ENCODE measurements at places on chromosomes 1 and 21.

DNA sequence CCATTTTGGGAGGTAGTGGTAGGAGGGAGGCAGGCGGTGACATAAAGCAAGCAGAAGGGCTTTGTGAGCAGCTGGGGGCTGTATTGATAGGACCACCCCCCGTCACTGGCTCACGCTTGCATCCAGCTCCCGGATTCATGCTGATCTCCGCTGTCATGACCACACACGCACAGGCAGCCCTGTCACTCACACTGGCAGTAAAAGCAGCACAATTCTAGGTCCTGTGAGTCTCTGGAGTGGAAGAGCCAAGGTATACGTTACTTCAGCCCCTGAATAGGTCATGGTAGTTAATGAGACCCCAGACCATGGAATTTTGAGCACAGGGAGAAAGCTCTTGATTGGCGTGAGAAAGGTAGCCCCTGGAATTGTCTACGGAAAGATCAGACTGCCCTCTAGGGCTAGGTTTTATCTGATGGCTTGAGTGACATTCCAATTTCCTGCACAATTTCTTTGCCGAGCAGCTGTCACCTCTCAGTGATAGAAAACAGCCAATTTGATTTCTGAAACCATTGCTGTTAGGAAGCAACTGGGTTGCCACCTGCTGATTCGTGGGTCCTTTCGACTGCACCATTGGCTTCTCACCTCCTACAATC lies 5.4 kb downstream of the OR2B11 start:
- no peaks in the 10 kb centered on the region for H3K36me3 ChIP-seq
- no peak for DNase-seq

- H3K4me3 ChIP-seq, result no peak overlapping the region
- no peak for DNase-seq
- H3K27ac ChIP-seq, result no peak overlapping the region
- no peaks in the 10 kb centered on the region for H3K27me3 ChIP-seq
These were observed 16.8 kb upstream of the SH3GLB1 start for GRCh38 chr1:86687595-86687994.

GRCh38 chr1:244254467-244254866 lies 197.2 kb downstream of the ADSS2 start:
- H3K27me3 ChIP-seq, result no peaks in the 10 kb centered on the region
- DNase-seq, result no peak
- H3K4me3 ChIP-seq, result no peak overlapping the region
- H3K36me3 ChIP-seq, result peaks cover 2% of the 10 kb centered on the region
- peak overlapping the region; percentile 41 for H3K27ac ChIP-seq
- H3K4me1 ChIP-seq, result peaks cover 11% of the 10 kb centered on the region

DNA sequence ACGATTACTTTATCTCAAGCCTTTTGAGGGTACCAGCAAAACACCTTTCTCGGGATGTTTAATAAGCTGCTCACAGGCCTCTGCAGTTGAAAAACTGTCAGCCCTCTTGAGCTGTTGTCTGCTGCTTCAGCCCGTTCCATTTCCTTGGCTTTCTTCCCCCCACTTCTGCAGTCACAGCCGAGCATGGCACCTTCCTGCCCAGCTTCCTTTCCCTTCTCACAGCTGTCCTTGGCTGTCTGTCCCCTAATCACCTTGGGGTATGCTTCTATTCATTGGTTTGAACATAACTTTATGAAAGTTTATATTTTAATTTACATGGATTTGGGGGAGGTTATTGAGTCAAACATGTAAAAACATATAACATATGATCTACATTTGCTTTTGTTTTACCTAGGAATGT lies 6.9 kb upstream of the PROX1 start:
- no peak overlapping the region for H3K4me3 ChIP-seq
- H3K36me3 ChIP-seq, result no peaks in the 10 kb centered on the region
- H3K27ac ChIP-seq, result no peak overlapping the region
- DNase-seq, result no peak
- H3K4me1 ChIP-seq, result peaks cover 35% of the 10 kb centered on the region

DNA sequence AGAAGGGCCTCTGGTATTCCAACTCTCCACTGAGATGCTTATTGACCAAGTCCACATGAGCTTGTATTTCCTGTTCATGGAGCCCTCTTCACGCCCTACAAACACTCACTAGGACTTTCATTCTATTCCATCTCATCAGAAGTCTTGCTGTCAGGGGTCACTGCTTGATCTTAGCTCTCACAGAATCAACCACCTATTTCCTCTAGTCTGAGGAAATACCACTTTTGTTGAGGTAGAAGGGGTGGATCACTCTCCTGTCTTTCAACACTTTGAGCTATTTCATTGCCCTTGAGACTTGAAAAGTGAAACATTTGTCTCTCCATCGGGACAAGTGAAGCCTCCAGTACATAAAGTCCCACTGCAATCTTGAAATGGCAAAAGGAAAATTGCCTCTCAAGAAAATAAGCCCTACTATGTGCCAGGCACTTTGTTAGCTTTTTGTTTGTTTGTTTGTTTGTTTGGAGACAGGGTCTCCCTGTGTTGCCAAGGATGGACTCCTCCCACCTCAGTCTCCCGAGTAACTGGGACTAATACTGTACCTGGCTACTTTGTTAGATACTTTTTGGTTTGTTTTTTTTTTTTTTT lies 19.8 kb upstream of the FAM110D start:
- H3K36me3 ChIP-seq, result peaks cover 2% of the 10 kb centered on the region
- H3K4me1 ChIP-seq, result no peaks in the 10 kb centered on the region

GRCh38 chr1:179043266-179043665 lies 17.6 kb downstream of the FAM20B start:
- no peak overlapping the region for H3K27ac ChIP-seq
- H3K36me3 ChIP-seq, result peaks cover 25% of the 10 kb centered on the region
- no peaks in the 10 kb centered on the region for H3K27me3 ChIP-seq
- peaks cover 23% of the 10 kb centered on the region for H3K4me1 ChIP-seq

- H3K36me3 ChIP-seq, result no peaks in the 10 kb centered on the region
- peak overlapping the region; percentile 33 for H3K27ac ChIP-seq
- H3K4me1 ChIP-seq, result peaks cover 31% of the 10 kb centered on the region
- H3K4me3 ChIP-seq, result no peak overlapping the region
- no peaks in the 10 kb centered on the region for H3K27me3 ChIP-seq
These were observed 180.2 kb downstream of the ATP6V1G3 start for GRCh38 chr1:198360208-198360729.

DNA sequence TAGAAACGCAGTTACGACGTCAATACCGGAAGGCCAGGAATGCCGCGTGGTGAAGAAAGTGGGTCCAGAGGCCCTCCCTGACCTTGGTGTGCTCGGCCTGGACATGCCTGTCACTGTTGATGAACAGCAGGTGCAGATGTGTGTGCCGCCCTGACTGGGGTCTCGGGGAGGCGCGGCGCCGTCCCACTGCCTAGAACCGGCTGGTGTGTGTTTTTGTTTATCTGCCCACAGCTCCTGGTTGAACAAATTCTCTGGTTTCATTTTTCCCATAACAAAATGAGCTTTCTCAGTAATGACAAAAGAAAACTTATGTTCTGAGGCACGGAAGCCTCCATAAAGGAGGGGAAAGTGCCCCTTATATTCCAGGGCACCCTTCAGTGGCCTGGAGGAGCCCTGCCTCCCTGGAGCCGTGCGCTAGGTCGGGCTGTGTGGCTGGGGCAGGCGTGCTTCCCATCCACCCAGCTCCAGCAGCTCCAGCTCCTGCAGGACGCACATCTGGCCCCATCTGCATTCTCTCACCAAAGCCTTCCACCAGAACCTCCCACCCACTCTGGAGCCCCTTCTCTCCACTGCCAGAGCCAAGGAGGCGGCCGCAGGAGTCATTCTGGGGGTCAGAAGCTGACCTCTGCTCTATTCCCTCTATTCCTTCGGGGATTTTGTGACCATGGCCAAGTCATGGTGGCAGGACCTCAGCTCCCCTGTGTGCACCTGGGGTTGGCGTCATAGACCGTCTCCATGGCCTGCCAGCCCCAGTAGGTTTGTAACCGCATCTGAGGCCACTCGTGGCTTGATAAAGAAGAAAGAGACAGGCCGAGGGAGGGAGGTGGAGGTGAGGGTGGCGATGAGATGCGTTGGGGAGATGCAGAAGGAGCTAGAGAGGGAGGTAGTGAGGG lies 20.1 kb upstream of the COL18A1 start:
- no peak overlapping the region for H3K4me3 ChIP-seq
- H3K27me3 ChIP-seq, result no peaks in the 10 kb centered on the region
- peak overlapping the region; percentile 61 for H3K27ac ChIP-seq

DNA sequence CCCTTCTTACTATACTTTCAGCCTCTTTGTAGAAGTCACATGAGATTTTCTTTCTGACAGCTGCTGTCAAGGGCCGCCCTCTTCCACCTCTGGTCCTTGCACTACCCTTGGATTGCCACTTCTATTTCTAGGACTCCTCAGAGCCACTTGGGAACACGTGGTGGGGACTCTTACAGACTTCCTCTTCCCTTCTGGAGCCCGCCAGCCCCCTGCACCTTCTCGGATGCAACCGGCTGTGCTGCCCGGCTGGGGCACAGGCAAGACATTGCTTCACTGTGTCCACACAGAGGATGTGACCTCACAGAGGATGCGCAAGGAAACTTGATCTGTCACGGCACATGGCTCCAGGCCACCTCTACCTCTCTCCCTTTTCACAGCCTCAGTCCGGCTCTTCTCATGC lies 2.4 kb upstream of the IKBKE start:
- DNase-seq, result no peak
- no peak overlapping the region for H3K4me3 ChIP-seq
- H3K27me3 ChIP-seq, result peaks cover 22% of the 10 kb centered on the region
- H3K27ac ChIP-seq, result no peak overlapping the region
- H3K4me1 ChIP-seq, result peaks cover 45% of the 10 kb centered on the region
- H3K36me3 ChIP-seq, result peaks cover 5% of the 10 kb centered on the region

DNA sequence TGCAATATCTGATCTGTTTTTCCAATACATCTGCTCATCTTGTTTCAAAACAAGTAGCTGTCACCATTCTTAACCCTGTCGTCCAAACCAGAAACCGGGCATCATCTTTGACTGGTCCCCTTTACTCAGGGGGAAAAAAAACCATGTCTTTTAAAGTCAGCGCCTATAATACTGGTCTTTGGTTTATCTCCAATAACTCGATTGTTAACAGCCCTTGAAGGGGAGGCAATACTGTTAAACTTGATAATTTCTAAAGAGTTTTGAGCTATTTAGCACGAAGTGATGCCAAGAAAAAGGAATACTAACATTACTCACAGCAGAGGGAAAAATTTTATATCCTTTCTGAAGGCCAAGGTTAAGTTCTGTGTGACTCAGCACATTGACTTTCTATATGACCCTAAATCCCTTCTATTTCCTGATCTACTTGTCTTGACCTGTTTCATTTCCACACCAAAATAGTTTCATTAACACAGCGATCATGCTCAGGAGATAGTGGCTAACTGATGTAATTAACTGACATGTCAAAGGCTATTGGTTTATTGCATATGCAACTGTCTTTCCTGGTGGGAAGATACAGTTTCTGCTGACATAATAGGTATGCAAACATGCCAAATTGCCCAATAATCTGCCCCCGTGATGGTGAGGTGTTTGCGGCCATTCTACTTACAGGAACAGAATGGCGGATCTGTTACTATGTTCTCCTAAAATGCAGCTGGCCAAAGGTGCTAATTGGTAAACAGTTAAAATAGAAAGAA lies 59.1 kb downstream of the NFIA start:
- H3K27ac ChIP-seq, result peak overlapping the region; percentile 63
- peaks cover 60% of the 10 kb centered on the region for H3K4me1 ChIP-seq
- DNase-seq, result no peak
- H3K36me3 ChIP-seq, result peaks cover 12% of the 10 kb centered on the region
- H3K4me3 ChIP-seq, result no peak overlapping the region

DNA sequence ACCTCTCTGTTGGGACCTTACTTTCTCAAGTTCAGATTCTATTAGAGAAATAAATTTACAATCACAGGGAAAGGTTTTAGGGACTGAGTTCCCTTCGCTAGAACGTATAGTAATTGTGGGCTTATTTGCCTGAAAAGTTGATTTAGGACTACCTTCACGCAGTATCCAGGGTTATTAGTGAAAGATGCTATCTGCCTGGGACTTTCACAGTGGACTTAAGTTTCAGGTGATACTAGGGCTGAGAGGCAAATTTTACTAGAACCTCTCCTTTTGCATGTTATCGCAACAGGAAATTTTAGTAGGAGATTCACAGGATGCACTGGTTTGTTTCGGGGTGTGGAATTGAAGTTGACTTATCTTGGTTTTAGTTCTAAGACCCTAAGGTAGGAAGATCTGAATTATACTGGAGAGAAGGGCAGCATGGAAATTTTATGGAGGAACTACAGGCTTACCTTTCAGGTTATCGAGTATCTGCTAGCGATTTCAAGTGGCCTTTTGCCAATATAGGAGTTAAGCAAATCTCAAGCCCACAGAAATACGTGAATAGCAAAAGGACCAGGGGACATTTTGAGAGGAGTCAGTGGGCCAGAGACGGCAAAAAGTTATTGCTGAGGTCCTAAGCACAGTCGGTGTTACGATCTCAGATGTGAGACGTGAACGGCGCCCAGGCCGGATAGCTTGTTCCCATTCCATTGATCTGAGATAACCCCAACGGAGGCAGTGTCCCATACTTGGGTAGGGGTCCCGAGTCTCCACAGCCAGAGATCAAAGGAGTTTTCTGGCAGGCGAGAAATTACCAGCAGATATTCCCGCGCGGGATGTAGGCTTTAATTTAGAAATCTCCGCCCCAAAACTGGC lies 723 bp upstream of the GNAI3 start:
- H3K4me3 ChIP-seq, result peak overlapping the region; percentile 97
- H3K27me3 ChIP-seq, result peaks cover 6% of the 10 kb centered on the region
- no peak for DNase-seq
